Kasumi-1 (cell line): ENCODE measurements at places on chromosomes 5 and 9.

DNA sequence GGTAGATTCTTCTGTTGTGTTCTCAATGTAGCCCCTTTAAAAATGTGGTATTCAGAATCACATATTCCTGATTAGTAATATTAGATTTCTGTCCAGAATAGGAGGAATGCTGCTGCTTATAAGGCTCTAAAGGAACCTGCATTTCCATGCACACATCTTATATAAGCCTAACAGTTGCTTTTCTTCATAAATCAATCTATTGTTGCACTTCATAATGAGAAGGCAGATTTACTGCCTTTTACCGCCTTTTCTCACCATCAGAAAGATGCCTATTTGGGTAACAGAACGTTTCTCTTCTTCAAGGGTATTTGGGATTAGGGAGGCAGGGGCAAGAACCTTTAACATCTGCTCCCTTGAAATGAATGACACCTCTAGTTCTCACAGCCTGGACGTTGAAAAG, 243.4 kb downstream of the MLLT3 start:
- DNase-seq, result no peak

GRCh38 chr5:159456722-159457465, 126.6 kb upstream of the IL12B start:
- DNase-seq, result no peak

DNA sequence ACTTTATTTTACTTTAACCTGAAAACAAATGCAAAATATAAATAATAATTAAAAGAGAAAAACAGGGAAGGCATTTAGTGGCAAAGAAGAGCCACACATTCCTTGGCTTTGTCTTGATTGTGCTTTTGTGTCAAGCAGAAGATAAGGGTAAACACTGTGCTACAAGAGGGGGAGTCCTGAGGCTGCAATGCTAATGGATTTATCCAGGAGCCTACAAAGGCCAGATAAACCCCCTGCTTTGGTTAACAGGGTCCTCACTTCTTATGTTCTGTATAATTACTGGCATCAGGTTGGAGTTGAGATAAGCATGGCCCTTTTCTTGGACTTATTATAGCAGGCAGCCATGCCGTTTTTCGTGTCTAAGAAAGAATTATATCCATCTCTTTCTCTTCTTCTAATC, 302.8 kb downstream of the EFNA5 start:
- no peak for DNase-seq

DNA sequence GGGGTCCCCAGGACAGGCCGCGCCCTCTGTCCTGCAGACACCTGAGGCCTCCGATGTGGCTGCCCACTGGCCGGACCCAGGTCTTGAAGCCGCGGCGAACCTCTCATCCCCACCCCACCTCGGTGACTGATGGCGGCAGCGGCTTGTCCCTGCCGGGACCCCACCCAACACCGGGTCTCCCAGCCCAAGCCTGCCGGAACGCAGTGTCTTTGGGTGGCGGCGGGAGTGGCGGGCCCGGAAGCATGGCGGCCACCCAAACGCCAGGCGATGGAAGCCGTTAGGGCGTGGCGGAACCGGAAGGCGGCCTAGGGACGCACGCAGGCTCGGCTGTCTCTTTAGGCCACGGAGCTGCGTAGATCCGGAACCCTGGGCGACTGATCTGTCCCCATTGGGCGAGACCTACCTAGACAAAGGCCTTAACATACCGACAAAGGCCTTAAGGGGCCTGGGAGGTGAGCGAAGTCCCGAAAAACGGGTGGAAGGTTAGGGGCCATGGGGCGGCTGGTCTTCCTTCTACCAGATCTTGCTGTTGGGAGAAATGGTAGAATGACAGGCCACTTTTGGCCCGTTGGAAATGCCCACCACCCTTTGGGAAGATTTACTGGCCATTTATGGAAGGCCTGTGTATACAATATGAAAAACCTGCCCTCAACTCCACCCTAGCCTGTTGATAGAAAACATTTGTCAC, 94.6 kb upstream of the SMC2 start:
- no peak for DNase-seq

- DNase-seq, result no peak
These were observed at the start of gene GPR21 for GRCh38 chr9:123033352-123033751. TSS of gene GPR21 (plus strand) at chr9:123033667. CDS start at chr9:123034567, 900 bp downstream.

GRCh38 chr9:78601957-78602565, 305.1 kb downstream of the PSAT1 start:
- peak; percentile 49 for DNase-seq

DNA sequence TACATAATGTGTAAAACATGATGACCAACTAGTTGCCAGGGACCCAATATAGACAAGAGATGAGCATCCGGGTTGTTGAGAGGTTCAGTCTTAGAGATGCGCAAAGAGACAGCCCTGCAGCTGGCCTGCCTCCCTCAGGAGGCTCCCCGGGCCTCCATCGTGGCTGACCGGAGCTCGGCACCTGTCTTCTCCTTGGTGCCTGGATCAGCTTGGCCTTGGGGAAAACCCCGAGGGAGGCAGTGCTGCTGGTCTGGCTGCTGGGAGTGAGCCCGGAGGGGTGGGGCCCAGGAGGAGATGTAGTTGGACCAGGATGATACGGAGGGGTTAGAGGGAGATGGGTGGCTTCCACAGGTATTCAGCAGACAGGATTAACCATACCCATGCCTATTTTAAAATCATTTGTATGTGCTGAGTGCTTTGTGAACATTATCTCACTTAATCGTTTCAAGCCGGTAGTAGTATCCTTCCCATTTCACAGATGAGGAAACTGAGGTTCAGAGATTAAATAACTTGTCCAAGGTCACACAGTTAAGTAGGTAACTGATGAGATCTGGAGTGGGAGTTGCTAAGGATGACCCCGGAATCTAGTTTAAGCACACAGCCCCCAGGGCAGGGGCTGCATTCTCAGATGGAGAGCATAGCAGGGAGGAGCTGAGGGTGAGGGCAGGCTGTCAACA, 173.8 kb downstream of the COL23A1 start:
- no peak for DNase-seq

- no peak for DNase-seq
These were observed 141.8 kb upstream of the MAST4 start for GRCh38 chr5:66454186-66455078.
